Cerebellar nuclear complex (tissue), 1 donor: ENCODE measurements at places on chromosomes 6 and 20.
A peak's percentile ranks its signal among the peaks of the same experiment; 100 is the strongest.

DNA sequence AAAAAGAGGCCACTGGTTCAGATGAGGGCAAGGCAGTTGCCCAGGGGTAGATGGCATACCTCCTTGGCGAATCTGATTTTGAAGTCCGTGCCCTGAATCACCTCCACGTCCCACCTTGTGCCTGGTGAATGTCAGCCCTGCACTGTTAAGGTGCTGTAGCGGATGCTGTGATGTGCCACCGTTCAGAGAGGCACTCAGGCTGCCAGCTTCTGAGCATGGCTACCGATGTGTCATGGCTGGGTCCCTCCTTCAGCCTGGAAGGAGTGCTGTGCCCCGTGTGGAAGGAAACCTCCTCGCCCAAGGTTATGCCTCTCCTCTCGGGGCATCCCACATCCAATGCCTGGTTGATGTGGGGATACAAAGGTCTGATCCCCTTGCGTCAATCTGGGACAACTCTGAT is 43.6 kb downstream of the UST start:
- DNase-seq = no peak

DNA sequence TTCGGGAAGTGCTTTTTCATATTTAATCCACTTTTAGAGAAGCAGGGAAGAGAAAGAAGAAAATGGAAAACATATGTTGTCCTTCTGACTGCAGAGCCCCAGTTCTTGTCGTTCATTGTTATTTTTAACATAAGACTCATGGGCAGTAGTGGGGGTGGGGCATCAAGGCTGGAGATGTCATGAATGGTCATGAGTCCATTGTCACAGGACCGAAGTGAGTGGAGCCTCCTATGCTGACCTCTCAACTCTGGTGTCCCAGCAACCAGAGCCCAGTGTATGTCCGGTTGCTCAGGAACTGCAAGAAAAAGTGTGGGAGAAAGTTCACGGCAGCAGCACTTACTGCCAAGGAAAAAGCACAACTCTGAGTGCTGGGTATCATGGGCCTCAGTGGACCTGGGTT is 108.6 kb downstream of the BANF2 start:
- DNase-seq = no peak

DNA sequence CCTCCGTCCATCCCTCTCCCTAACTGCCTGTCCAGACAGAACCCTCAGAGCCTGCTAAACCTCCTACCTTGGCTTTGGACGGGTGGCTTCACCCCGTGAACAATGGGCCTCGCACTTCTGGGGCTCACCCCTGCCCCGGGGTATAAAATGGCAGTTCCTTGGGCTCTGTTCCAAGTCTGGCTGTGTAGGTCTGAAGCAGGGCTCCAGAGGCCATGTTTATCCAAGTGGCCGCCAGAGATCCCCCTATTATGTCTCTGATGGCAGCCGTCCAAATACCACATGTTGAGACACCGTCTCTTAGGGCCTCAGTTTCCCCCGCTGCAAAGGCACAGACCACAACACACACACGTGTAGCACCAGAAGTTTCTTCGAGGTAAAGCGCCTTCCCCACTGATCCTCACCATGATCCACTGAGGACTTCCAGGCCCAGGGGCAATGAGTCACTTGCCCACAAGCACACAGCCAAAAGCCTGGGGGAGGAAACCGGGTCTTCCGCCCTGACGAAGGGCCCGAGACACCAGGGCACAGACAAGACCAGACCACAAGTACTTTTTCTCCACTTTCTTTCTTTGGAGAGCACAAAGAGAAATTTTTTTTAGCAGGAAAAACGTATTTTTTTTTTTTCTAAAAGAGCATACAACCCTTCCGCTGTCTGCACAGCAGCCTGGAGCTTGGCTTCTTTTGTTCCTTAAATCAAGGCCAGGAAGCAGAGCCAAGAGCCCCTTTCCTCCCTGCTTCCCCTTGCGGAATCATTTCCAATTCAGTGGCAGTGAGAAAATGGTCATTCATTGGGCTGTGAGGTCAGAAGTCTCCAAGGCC is 11.8 kb downstream of the CPNE5 start:
- DNase-seq = no peak

- DNase-seq = peak; percentile 95
Measured at GRCh38 chr20:36482044-36482473, 59.3 kb upstream of the MYL9 start.
